ENCODE measurements at places on chromosomes 4 and X.

- no peak for DNase-seq
Observed at GRCh38 chr4:40881096-40881495, 131.3 kb downstream of the NSUN7 start.

DNA sequence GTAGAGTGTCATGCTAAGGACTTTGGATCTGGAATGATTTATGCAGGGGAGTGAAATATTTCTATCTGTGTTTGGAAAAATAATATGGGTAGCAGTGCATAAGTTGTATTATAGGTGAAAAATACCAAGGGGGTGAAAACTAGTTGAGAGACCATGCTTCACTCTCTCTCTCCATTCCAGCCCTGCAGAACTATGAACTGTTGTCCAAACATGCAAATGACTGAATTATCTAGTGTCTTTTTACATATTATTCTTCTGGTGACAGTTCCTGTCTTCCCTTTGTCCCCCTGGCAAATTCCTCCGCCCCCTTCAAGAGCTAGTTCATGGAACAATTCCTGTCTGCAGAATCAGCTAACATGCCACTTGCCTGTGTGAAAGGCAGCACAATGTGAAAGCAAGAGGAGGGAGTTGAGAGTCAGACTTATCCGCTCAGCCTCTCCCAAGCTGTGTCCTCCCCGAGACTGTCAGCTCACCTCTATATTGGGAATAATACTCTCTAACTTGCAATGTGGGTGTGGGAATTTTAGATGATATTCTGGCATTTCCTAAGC lies 2.3 kb downstream of the PF4 start:
- no peak for DNase-seq

DNA sequence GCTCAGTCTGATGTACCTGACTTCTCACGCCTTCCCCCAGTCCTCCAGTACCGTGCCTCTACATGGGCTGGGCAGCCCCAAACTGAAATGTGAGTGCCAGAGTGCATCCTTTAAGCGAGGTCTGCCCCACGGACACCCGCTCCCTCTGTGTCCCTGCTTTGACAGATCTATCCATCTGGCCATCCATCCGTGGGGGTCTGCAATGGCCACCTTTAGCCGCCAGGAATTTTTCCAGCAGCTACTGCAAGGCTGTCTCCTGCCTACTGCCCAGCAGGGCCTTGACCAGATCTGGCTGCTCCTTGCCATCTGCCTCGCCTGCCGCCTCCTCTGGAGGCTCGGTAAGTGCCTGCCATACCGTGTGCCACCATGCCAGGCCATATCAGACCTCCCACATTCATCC lies 827 bp downstream of the PORCN start:
- DNase-seq, result no peak

GRCh38 chrX:1380672-1381233 lies 11.2 kb downstream of the SLC25A6 start:
- DNase-seq, result no peak

- no peak for DNase-seq
Observed at GRCh38 chr4:608236-608635, 17.1 kb upstream of the PDE6B start.

DNA sequence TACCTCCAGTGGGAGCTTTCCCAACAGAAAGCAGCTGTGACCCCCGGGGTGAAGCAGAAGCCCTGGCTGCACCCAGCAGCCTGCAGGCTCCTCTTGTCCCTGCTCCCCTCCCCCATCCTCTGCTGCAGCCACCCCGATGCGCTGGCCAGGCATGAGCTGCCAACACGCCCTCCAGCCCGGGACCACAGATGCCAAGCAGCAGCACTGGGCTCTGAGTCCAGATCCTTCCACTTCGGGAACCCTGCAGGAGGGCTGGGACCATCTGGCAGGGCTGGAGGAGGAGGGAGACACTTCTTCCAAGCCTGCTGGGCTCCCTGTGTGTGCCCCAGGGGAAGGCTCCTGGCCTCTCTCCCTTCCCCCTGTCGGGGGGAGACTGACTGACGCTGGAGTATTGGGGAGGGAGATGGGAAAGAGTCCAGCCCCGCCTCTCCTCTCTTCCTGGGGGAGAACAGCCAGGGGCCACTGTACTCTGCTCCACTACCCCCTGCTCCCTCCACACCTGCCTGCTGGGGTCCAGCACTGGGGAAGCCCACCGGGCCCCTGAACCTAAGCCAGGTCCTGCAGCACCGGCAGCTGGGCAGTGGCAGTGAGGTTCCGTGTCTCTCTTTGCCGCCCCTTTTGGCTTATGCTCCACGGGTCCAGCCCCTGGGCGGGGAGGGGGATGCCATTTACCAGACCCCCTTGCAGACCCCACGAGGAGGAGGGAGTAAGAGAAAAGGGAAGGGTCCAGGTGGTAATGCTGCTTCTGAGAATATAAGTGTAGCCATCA lies 55.7 kb downstream of the PPP2R2C start:
- DNase-seq, result no peak

DNA sequence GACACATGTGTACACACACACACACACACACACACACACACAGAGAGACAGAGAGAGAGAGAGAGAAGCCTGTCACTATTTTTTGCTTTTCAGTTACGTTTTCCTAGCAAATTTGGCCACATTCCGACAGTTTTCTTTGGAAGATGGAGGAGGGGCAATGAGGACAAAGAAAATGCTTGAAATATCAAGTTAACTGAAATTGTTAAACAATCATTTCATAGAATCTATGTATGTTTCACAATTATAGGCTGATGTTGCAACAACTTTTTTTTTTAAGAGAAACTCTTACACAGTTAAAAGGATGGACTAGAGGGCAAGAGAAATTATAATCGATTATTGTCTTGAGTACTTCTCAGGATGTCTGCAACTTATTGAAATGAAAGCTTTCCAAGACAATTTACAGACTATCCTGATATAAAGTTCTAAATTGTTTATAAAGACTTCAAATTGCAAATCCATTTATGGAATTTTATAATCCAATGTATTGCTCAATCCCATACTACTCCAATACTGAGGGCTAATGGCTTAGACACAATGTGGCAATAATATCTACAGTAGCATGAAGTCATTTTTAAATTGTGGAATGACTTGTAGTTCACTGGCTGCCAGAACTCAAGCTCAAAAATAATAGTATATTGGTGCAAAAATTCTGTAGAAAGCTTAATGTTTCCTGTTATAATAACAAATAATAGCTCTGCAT lies 647.0 kb upstream of the PCDH7 start:
- DNase-seq, result no peak

DNA sequence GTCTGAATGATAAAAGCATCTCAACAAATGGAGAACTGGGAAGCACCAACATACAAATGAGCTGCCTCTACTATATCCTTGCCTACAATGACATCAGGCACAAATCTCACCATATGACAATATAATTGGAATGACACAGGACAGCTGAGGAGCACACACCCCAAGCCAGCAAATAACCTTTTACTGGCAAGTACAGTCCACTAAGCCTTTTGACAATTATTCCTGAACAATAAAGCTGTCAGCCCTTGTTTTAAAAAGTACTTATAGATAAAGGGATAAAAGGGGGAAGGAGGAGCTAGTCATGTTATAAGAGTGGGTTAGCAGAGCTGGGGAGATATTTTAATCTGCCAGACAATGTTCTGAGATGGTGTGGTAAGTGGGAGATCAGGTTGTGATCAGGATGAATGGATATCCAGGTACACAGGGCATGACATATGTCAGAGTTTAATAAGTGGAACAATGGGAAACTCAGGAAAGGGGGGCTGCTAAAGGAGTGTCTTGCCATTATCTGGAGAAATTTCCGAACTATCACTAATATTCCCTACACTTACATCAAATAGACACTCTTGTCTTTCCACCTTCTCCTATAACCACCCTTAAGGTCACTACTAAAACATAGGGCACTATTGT lies 127.6 kb downstream of the GPC3 start:
- no peak for DNase-seq

DNA sequence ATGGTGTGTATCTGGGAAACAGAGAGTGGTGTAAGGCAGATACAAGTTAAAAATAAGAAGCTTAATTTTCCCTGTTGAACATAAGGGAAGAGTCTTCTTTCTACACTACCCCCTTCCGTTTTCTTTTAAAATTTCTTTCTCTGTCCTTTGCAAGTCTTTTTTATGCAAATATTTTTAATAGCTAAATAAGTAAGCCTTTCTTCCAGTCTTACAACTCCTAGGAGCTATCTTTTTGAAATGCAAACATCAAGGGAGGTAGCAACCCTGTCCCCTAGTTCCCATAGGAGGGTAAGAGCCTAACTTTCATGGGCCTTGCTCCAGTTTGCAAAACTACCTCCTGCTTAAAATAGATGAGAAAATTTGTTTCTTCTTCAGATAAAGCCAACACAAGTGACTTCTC lies 121.5 kb downstream of the MBNL3 start:
- no peak for DNase-seq

DNA sequence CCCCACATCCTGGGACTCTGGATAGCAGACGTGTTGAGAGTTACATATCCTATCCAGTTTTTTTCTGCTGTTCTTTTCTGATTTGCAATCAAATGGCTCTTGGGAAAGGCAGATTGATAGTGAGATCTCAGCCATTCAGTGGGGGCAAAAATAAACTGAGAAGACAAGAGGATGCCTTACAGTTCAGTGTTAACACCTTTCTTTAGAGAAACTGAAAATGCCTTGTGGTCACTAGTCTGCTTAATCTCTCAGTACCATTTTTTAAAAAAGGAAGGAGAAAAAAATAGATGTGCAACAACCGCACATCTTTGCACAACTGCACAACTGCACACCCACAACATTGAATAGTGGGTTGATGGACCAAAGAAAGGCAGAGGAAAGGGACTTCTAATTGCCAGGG lies 109.3 kb downstream of the ARHGEF9 start:
- DNase-seq, result no peak

GRCh38 chr4:41358647-41359421 lies 102.1 kb downstream of the UCHL1 start:
- DNase-seq, result no peak

DNA sequence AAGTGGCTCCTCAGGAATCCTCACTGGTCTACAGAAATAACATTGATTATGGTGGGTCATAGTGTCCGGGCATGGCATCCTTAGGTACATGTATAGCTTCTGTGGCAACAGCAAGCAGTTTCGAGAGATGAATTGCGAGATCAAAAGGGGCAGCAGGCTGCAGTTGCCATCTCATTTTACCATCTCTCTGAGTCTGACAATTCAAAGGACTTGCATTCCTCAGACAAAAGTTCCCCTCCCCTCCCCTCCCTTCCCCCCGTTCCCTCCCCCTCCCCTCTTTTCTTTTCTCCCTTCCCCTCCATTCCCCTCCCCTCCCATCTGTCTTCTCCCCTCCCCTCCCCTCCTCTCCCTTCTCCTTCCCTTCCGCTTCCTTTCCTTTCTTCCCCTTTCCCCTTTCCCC lies 70.2 kb downstream of the MTNR1A start:
- no peak for DNase-seq

GRCh38 chr4:151014521-151015458 lies at the start of gene LRBA:
TSS of gene LRBA (minus strand) at chr4:151015284. CDS start at chr4:151014642, 642 bp downstream.
- peak; percentile 95 for DNase-seq

GRCh38 chr4:86117705-86118302 lies 242.0 kb downstream of the MAPK10 start:
- no peak for DNase-seq

DNA sequence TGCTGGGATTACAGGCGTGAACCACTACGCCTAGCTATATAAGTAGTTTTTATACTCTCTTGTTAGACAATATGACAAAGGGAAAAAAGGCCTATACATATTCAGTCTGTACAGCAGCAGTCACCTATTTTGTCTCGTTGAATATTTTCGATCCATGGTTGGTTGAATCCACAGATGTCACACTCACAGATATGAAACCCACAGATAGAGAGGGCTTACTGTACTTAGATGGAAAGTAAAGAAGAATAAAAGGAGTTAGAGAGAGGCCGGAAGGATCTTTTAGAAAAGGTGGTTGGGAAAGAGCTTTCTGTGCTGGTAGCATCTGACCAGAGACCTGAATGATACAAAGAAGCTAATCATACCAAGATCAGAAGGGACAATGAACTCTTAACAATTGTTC lies 38.3 kb upstream of the SPINK2 start:
- DNase-seq, result no peak

GRCh38 chr4:1294891-1295290 lies 5.2 kb downstream of the MAEA start:
- no peak for DNase-seq

- DNase-seq, result no peak
Observed at GRCh38 chr4:30833206-30833605, 113.0 kb downstream of the PCDH7 start.

GRCh38 chrX:39756086-39756883 lies 341.5 kb downstream of the BCOR start:
- DNase-seq, result no peak

DNA sequence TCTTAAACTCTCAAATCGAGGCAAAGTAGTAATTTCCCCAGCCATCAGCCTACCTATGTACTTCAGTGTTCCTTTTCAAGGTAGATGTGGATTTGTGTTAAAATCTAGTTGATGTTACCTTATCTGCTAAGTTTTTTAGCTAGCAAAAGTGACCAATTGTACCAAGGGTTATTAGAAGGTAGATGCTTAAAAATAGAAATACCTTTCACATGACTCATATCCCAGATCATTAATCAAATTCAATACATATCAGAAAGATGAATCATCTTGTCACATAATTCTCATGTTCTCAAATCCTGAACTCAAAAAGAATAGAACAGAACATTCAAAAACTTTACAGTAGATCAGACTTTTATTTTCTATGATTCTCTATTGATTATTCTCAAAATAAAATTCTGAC lies 3.5 kb downstream of the ENAM start:
- no peak for DNase-seq

DNA sequence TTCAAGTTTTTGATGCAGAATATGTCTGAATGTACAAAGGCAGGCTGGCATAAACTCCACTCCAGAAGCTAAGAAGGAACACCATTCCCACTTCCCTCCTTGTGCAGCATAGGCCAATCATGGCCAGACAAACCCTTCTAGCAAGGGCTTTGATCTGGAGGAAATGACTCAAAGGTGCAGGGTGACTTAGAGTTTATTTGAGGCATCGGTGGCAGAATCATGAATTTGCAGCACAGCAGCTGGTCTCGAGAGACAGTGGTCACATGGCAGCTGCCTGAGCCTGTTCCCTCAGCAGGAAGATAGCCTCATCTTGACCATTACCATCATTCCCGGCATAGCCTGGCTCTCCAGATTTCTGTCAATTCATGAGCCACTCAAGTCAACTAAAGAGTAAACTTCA lies 154.5 kb downstream of the ATP10D start:
- DNase-seq, result no peak

GRCh38 chr4:188092824-188093223 lies 16.6 kb downstream of the TRIML2 start:
- no peak for DNase-seq

DNA sequence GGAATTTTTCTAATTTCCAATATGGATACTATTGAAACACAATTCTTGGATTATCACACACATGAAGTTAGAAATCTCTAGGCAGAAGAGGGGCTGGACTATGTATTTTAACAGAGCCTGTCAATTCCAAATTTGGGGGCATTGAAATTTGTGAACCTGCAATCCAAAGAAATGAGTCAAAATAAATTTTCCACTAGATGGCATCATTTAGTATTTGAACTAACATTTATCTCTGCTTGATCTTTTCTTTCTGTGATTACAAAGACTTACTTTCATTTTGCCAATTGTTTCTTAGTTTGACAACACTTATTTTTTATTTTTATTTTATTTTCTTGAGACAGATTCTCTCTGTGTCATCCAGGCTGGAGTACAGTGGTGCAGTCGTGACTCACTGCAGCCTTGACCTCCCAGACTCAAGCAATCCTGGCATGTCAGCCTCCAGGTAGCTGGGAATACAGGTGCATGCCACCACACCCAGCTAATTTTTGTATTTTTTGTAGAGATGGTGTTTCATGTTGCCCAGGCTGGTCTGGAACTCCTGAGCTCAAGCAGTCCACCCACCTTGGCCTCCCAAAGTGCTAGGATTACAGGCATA lies 2.7 kb upstream of the PYURF start:
- DNase-seq, result no peak

Data from NCI-H146 (cell line).